ENCODE measurements at places on chromosomes 7 and 10.

DNA sequence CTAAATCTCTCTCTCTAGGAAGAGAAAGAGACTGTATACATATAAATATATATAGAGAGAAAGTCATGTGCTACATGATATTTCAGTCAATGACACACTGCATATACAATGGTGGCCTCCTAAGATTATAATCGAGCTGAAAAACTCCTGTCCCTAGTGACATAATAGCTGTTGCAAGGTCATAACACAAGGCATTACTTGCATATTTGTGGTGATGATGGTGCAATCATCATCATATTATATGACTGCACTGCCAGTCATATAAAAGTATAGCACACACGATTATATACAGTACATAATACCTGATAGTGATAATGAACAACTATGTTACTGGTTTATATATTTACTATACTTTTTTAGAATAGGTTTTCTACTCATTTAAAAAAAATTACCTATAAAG lies 316.7 kb downstream of the FGFR2 start:
- no peak for DNase-seq

DNA sequence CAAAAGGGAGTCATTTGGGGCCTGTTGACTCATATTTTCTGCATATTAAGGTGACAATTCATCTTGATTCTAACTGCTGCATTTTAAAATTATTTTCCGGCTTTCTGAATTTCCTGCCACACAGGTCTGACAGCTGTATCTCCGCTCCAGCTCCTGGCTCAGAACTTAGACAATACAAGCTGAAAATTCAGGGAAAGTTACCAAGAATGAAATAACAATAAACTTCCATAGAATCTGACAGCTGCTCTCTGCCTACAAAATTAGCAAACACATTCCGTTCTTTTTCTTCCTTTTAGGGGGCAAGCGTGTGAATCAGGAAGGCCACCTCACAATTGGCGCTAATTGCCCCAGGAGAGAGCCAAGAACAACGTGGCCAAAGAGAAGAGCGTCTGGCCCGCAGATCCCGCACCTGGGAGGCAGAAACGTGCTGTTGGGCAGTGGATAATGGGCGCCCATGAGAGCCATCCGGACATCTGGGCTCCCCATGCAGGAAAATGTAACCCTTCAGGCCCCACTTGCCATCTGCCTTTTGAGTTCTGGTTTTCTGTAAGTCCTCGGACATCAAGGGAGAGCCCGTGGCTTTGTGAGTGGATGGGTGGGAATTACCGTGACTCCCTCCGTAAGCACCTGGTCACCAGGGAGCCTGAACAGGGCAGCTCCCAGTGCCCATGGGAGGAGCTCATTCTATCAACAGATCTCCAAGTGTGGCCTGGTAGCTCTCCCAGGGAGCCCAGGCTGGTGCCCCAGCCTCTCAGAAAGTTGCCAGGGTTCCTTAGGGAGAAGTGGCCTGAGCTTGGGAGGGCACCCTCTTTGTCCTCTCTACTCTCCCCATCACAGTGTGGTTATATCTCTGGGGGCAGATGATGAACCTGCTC lies 5.0 kb downstream of the CLRN3 start:
- no peak for DNase-seq

DNA sequence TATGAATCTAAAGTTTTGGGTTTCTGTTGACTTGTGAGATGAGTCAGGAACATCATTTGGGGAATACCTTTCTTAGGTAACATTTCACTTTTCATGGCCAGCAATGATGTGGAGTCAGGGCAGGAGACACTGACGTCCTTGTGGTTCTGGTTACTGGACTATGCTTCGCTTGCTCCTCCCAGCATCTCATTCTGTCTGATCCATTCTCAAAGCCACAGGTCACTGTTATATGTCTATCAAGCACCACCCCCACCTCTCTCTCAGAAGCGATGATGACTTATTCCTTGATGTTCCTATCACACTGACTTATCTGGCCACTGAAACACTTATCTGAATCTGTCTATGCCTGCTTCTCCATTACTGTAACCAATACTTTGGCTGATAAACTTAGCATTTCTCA lies 51.6 kb downstream of the TES start:
- DNase-seq: no peak

DNA sequence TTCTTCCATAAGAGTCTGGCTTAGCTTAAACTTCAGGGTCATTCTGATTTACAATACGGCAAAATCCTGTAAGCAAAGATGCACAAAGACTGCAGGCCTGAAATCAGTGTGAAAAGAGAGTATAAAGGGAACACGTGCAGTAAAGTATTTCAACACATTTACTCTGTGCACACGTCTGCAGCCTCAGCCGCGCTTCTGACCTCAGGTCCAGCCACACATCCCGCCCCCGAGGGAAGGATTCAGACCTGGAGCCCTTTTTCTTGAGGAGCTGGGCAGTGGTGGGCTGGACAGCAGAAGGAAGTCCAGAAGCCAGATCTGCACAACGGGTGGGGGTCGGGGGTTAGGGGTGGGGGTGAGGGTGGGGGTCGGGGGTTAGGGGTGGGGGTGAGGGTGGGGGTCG lies 58.9 kb upstream of the FAM20C start:
- DNase-seq: no peak

DNA sequence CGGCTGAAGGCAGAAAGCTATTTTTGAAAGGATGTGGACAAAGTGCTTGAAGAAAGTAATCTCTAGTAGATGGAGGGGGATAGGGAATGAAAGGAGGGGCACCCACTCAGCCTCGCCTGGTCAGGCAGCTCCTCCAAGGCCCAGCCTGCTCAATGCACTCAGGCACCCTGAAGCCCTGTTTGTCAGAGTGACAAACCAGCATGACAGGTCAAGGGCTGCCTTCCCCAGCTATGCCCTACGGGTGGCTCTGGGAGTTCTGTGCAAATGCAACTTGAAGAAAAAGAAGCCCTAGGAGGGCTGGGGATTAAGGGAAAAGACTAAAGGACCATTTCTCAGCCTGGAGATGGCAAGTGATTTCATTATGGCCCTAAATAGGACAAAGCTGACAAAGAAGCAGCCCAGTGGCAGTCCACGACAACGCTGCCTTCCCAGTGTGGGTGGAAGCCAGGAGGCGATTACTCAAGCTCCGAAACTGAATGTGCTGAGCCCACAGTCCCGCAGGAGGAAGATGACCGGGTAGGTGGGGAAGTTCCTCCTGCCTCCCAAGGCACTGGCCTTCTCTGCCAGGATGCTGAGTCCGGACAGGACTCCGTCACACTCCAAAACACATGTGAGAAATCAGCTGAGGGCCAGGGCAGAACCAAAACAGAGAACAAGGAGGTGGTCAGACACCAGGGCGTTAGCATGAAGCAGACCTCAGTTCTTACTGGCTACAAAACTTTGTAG lies 16.3 kb downstream of the LIPA start:
- DNase-seq: no peak

DNA sequence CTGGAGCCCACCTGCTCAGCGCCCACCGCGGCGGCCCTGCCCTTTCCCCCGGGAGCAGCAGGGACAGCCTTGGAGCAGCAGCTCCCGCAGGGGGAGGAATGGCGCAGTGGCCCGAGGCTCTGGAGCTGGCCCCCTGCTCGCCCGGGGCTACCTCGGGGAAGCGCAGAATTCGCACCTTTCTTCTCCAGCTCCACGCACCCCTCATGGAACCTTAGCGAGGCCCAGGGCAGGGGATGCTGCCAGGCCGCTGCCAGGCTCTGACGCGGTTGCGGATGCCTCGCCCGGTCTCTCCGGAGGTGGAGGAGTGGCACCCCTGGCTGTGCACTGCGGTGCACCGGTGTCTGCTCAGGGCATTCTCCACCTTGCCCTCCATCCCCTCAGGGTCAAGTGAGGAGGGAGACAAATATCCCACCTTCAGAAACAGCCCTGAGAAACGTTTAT lies 84.9 kb upstream of the MKI67 start:
- no peak for DNase-seq

- DNase-seq: no peak
Observed at GRCh38 chr7:130825819-130826218, 91.8 kb upstream of the KLF14 start.

- no peak for DNase-seq
Observed at GRCh38 chr7:116552602-116553001, 27.8 kb downstream of the CAV1 start.

DNA sequence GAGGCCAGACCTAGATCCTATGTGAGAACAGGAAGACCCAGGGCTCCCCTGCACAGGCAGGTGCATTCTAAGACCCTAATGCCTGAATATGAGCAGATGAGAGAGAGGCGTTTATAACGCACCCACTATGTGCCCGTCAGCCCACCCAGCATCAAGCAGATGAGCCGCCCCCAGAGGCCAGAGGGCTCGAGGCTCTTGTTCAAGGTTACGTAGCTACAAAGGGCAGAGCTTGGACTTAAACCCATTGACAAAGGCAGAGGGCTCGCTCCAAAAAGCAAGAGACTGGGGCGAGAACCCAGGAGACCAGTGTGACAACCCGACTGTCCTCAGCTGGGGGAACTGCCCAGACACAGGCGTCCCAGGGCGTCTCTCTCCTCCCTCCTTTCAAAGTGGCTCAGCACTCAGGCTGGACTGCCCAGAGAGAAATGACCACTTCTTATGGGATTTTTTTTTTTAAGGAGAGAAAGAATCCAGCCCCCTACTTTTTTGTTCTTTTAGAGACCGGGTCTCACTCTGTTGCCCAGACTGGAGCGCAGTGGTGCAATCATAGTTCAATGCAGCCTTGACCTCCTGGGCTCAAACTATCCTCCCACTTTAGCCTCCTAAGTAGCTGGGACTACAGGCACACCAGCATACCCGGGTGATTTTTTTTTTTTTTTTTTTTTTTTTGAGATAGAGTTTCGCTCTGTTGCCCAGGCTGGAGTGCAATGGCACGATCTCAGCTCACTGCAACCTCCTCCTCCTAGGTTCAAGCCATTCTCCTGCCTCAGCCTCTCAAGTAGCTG lies 40.1 kb downstream of the TNRC18 start:
- no peak for DNase-seq

DNA sequence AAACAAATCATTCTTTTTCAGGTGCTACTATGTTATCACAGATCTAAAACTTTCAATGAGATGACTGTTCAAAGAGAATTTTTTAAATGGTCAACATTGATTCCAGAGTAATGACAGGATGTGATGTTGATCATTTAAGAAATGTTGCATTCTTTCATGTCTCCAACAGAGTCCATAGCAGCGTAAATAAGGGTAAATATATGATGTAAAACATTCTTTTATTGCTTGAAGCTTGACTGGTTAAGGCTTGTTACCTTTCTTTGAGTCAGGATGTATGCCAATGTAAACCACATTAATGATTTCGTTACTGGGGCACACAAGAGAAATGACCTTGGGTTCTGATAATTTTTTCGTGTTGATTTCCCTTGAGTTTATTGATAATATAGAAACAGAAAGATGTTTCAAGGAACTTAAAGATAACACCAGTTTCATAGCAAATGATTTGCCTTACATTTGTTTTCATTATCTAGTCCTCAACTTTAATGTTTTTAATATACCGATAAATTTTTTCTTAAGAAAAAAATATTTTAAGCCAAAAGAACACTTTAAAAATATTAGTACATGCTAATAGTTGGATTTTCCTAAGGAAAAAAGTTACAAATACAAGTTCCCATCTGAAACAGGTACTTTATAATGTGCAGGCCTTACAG lies 3.5 kb downstream of the STK17A start:
- DNase-seq: no peak

GRCh38 chr7:11327633-11328032 lies 354.0 kb downstream of the PHF14 start:
- no peak for DNase-seq

DNA sequence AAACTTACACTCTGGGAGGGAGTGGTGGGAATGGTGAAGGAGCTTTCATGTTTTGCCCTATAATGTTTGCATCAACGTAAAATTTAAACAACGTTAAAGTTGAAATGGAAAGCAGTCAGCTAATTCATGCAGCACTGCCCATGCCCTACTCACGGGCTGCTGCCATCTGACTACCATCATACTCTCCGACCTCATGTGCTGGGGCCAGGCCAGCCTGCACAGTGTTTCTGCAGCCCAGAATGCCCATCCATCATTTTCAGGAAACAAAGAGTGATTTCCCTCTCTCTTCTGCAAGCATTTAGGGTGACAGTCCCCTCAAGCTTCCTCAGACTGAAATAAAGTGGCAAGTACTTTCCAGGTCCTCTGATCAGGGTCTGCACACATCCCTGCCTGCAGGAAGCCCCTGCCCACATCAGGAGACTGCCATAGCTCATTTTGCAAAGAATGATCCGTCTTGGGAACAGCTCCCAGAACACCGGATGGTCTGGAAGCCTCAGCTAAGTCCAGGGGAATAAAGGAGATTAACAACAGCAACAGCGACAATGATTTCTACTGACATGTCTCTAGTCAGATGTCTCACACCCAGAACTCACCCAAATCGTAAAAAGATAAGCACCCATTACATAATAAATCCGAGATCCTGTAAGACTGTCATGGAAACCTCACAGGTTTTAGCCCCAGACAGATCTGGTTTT lies 40.3 kb downstream of the ARHGAP22 start:
- no peak for DNase-seq

DNA sequence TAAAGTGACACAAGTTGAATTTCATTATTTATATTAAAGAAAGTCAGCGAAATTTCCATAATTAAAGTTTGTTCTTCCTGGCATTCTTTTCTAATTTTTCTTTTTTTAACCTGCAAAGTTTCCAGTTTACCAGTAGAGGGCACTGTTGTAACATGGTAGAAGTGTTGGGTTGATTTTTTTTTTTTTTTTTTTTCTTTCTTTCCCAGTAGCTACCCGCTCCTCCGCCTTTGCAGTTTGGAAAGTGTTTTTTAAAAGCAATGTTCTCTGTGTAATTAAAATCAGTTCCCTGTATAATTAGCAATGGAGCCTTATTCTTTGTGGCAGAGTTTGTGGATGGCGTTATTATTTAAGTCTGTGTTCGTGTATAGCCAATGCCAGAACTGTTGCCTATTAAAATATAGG lies 53.7 kb downstream of the TAF3 start:
- no peak for DNase-seq

DNA sequence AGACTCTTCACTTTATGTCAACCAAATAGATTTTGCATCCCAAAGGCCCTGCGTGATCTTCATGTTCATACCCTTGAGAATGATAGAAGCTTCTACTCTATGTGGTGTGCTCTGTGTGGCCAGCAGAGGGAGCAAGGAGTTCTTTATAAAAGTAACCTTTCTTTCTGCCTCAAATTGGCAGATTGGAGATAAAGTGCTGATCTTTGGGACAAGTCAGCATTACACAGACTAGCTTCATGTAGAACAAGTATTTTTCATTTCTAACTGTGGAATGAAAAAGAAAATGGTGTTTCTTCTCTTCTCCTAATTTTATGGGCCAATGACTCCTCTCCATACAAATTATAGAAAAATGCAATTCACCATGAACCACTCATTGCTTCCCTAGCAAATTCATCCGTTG lies 1214.1 kb downstream of the SORCS1 start:
- no peak for DNase-seq

- DNase-seq: no peak
Observed at GRCh38 chr10:98642281-98642680, 195.5 kb upstream of the HPS1 start.

All from stimulated activated CD8-positive, alpha-beta memory T cell treated with anti-CD3 and anti-CD28 coated beads, Interleukin-4, amount 100 ng/mL, for 1 hour (primary cell).